ENCODE measurements at places on chromosomes 1 and 21. TPM values are rescaled to one million over a fixed set of nuclear protein-coding genes. Genes with fewer than 3 reads are reported as not detected.

Gene AGO1
- total RNA-seq, result 7.6 TPM

- DNase-seq, result peak; percentile 65
Observed at GRCh38 chr1:9490605-9491339, 48.5 kb upstream of the SLC25A33 start.

Gene C1orf226
- under 0.01 TPM for total RNA-seq

- DNase-seq, result no peak
Observed at GRCh38 chr1:109482242-109482641, 1.5 kb upstream of the ATXN7L2 start.

Gene NR1I3
- not detected for total RNA-seq

GRCh38 chr1:56330391-56331026 is 248.9 kb downstream of the PLPP3 start:
- DNase-seq, result peak; percentile 80

- DNase-seq, result no peak
Observed at GRCh38 chr1:90716552-90717355, at the start of gene BARHL2. Gene BARHL2 (minus strand): TSS chr1:90717302. CDS start chr1:90717195, 107 bp downstream.

DNA sequence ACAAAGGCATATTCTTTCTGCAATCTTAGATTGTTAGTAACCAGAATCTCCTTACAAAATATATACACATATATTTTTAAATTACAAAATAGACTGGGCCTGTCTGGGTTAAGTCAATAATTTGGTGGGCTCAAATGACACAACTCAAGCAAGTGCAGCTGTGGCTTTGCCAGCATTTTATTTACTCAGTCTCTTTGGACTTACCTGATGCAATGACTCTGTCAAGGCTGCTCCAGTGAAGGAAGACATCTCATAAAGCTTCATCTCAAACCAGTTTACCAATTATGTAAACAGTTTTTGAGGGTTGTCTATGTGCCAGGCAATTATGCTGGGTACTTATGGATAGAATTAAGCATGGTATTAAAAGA is 22.8 kb upstream of the ABCA4 start:
- DNase-seq, result no peak

DNA sequence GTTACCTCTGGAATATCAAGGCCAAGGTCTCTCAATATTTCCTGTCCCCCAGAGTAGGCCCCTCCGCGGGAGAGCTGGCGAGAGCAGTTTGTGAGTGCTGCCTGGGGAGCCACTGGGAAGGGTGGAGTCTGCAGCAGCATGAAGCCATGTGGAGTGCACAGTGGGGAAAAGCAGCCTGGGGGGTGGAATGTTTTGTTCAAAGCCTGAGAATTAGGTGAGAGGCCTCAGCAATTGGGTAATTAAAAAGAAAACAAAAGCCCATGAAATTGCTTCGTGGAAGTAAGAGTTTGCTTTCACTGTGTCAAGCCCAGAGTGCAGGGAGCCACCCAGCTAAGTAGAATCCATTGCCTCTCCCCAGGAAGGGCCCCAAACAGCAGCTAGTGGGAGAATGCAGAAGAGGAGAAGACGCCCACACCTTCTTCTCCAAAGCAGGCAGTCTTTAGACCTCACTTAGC is 30.2 kb upstream of the DISC1 start:
- DNase-seq, result peak; percentile 43

Gene RASAL2
- total RNA-seq, result 6.4 TPM

Gene NOS1AP
- total RNA-seq, result 0.17 TPM

DNA sequence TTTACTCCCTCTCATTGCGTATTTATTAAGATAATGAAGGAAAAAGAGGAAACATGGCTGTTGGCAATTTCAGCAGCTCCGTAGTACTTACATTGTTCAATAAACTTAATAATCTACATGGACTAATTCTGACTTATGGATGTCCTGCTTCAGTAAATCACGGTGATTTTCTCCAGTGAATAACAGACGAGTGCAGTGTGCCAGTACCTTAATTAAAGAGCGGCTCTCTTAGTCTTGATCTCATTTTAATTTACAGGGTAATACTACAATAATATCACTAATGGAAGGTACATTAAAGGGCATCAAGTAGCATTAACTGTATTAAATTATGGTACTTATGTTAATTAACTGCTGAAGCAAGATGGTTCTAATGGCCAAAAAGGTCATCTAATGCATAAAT is 187.2 kb downstream of the NTNG1 start:
- DNase-seq, result no peak

GRCh38 chr1:217734973-217735372 is 103.8 kb downstream of the SPATA17 start:
- peak; percentile 6 for DNase-seq

Gene LHX8
- not detected for total RNA-seq

Gene ARHGAP29
- 20.5 TPM for total RNA-seq

Gene FMO4
- total RNA-seq, result 7.3 TPM

GRCh38 chr1:45545553-45546310 is 4.9 kb upstream of the AKR1A1 start:
- DNase-seq, result no peak

- DNase-seq, result no peak
Observed at GRCh38 chr1:218582646-218583045, 237.5 kb downstream of the TGFB2 start.

GRCh38 chr1:226664413-226665101 is 74.5 kb downstream of the ITPKB start:
- peak; percentile 93 for DNase-seq

Gene LMX1A
- total RNA-seq, result not detected

- peak; percentile 41 for DNase-seq
Observed at GRCh38 chr1:25245809-25246599, 1.2 kb downstream of the RSRP1 start.

- DNase-seq, result no peak
Observed at GRCh38 chr1:210951279-210951678, 182.7 kb downstream of the KCNH1 start.

GRCh38 chr1:53172426-53173128 is 24.0 kb upstream of the CPT2 start:
- no peak for DNase-seq

Gene KLF17
- 0.50 TPM for total RNA-seq

Gene S100A8
- not detected for total RNA-seq

Gene SEC16B
- total RNA-seq, result 1.0 TPM

DNA sequence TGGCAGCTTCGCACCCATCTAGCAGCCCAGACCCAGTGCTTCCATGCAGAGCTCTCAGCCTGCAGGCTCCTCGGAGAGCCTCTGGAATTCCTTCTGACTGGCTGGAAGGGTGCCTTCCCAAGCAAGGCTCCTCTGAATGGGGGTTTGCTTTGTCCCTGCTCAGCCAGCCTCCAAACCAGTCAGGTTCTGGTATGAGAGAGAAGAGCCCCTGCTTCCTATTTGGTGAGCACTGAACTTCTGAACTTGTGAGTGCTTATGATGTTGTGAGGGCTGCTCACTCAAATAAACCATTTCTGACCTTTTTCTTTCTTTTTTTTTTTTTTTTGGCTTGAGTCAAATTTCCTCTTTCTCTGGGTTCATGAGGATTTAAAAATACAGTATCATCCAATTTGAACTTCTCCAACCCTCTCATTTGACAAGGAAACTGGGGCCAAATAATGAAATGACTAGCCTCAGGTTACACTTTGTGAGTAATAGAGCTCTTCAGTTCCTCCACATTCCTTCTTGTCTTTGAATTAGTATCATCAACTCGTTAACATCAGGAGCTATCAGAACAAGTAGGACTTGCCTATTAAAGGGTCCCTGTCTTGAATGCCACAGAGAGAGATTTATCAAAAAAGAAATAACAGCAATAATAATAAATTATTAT is 39.6 kb downstream of the GFI1 start:
- DNase-seq, result peak; percentile 58

- DNase-seq, result no peak
Observed at GRCh38 chr21:42790520-42791065, 88.7 kb downstream of the WDR4 start.

Gene AIDA
- 50.8 TPM for total RNA-seq

Gene CFAP57
- total RNA-seq, result 0.17 TPM

DNA sequence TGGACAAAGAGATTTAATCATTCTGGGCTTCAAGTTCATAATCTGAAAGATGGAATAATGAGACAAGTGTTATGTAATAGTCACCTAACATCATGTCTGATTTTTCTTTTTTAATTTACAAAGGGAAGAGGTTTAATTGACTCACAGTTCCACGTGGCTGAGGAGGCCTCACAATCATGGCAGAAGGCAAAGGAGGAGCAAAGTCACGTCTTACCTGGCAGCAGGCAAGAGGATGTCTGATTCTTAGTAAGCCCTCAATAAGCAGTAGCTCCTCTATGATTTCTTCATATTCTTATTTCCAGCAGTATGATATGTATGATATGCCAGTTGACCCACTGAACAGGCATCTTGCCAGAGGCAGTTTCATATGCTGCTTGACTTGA is 152.7 kb downstream of the S1PR1 start:
- DNase-seq, result no peak

Gene TNNI3K
- 0.66 TPM for total RNA-seq

DNA sequence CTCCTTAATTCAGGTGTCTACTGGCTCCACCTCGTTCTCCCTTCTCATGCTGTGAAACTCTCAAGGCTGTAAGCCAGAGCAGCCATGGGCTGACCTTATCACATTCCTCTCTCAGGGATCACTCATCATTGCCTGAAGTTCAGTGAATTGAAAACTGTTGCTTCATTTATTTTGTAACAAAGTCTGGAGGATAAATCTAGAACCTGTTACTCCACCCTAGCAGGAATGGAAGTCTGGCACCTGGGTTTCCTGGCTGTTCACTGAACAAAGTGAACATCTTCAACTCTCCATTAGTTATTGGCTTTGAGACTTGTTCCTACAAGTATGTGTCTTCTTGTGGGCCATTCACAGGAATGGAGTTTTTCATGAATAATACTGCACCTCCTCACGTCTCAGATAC is 584.1 kb downstream of the PTPRU start:
- no peak for DNase-seq

Gene CDA
- not detected for total RNA-seq

- DNase-seq, result no peak
Observed at GRCh38 chr21:45172420-45172819, 98.0 kb downstream of the ADARB1 start.

Gene GLMN
- total RNA-seq, result 7.8 TPM

- DNase-seq, result peak; percentile 38
Observed at GRCh38 chr1:203178083-203178482, 2.5 kb upstream of the MYBPH start.

DNA sequence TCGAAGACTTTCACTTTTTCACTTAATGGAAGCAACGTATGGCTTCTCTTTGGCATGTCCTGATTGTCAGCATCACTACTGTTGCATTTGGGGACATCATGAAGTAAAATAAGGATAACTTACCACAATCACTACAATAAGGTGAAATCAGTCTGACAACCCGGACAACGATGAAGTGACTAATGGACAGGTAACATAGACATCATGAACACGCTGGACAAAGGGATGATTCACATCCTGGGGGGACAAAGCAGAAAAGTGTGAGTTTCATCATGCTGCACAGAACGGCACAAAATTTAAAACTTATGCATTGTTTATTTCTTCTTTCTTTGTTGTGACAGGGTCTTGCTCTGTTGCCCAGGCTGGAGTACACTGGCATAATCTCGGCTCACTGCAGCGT is 53.9 kb downstream of the FH start:
- no peak for DNase-seq

DNA sequence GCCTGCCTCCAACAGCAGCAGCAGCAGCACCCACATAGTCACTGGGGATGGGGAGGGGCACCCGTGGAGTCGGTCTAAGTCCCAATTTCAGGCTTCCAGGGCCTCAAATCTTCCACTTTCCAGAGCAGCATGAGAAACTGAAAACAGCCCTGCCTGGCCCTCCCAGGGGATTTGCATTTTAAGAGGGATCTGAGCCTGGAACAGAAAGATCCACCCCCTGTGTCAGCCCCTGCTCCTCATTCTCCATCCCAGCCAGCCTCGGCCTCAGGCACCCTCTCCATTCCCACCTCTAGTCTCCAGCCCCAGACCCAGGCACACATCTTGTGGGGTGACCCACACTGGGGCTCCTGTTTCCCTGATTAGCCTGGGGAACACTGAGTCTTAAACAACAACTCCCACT is 51.8 kb downstream of the FBXO2 start:
- DNase-seq, result no peak

Gene EIF4G3
- 53.5 TPM for total RNA-seq

- DNase-seq, result no peak
Observed at GRCh38 chr1:5680600-5680999, 311.6 kb downstream of the NPHP4 start.

DNA sequence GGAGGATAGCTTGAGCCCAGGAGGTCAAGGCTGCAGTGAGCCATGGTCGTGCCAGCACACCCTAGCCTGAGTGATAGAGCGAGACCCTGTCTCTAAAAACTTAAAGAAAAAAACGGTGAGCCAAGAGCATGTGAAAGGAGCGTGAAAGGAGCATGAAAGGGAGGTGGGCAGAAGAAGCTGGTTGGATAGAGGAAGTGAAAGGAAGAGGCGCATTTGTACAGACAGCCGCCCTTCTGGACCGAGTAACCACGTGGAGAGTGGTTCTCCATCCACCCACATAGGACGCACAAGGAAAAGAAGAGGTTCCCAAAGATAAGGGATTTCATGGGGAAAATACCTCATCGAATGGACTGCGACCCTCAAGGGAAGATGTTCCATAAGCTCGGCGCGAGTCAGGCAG is 60.4 kb upstream of the IFNAR2 start:
- DNase-seq, result no peak

Gene KCNN3
- total RNA-seq, result not detected

DNA sequence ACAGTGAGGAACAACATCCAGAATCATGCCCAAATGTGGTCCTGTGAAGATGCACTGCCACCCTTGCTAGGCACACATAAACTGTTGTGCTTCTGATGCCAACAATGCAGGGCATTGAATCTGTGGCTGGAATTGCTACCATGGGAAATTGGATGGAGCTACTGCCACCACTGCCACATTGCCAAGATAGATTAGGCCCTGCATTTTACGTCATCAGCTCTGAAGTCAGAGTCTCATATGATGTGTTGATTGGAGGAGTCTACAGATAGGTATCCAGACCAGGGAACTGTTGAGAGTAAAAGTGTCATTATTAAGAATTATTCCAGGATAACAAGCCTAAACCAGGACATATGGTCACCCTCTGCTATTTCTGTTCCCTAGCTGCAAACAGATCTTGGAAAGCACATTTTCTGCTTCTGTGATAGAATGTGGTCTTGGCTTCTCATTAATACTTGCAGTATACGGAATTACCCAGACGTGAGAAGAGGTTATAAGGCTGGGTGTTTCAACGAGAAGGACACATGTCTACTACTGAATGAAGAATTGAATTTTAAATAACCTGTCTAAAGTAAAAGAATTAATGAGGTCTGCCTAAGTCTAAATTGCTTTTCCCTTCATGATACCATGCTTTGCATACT is 106.6 kb downstream of the TNNI3K start:
- no peak for DNase-seq

- peak; percentile 3 for DNase-seq
Observed at GRCh38 chr1:164240081-164240480, 318.9 kb upstream of the PBX1 start.

Gene TTC22
- not detected for total RNA-seq

GRCh38 chr1:27868932-27869718 is 3.2 kb upstream of the THEMIS2 start:
- no peak for DNase-seq

Measured in fibroblast of lung (primary cell).